ENCODE measurements at places on chromosomes 4 and X.

DNA sequence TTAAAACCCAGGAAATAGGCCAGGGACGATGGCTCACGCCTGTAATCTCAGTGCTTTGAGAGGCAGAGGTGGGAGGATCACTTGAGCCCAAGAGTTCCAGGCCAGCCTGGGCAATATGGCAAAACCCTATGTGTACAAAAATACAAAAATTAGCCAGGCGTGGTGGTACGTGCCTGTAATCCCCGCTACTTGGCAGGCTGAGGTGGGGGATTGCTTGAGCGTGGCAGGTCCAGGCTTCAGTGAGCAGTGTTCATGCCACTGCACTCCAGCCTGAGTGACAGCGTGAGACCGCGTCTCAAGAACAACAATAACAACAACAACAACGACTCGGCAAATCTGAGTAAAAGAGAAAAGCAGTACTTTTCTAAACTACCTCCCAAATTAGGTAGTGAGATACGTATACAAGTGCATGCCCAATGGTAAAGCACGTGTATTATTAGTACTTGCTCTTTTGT lies 13.0 kb upstream of the NDUFC1 start:
- peak; percentile 18 for DNase-seq

DNA sequence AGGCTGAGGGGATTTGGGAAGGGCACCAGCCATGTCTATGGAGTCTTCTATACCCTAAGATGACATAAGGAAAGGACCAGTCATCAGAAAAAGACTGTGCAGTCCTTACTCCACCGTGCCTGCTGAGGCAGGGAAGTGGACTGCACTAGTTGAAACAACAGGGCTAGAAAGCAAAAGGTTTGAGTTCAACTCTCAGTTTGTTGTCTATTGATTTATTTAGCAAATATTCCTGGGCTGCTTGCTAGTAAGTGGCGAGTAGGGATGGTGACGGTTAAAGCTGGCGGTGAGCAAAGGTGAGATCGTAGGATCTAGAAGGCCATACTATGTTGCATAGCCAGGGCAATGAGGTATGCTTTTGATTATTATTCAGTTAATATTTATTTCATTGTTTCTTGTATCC lies 110.1 kb downstream of the SMIM20 start:
- no peak for DNase-seq

DNA sequence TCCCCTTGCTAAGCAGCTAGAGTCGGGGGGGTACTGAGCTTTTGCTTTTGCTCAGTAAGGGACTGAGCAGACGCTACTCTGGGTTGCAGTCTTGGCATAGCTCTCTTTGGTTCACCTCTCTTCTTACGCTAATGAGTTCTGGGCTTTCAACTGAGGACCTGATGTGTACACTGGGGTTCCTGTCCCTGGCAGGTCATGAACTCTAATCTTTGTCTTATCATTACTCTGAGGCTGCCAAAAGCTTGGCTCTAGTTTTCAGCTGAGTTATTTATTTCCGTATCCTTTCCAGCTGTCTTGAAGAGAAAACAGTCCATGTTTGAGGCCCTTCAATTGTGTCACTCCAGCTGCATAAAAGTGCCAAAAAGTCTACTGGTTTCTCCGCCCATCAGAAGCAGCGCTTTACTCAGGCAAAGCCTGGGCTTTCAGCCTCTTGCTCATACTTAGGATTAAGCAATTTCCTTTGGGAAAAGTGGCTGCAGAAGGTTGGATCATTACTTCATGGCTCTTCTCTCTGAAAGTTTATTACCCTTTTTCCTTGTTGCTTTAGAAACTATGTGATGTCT lies 121.0 kb upstream of the STOX2 start:
- no peak for DNase-seq

- no peak for DNase-seq
Measured at GRCh38 chr4:8435656-8436121, 4.8 kb downstream of the ACOX3 start.

All from kidney glomerular epithelial cell (primary cell).